NCI-H524 treated with DMSO at 0.1 percent for 48 hours (cell line): ENCODE measurements at places on chromosomes 1 and 21.

DNA sequence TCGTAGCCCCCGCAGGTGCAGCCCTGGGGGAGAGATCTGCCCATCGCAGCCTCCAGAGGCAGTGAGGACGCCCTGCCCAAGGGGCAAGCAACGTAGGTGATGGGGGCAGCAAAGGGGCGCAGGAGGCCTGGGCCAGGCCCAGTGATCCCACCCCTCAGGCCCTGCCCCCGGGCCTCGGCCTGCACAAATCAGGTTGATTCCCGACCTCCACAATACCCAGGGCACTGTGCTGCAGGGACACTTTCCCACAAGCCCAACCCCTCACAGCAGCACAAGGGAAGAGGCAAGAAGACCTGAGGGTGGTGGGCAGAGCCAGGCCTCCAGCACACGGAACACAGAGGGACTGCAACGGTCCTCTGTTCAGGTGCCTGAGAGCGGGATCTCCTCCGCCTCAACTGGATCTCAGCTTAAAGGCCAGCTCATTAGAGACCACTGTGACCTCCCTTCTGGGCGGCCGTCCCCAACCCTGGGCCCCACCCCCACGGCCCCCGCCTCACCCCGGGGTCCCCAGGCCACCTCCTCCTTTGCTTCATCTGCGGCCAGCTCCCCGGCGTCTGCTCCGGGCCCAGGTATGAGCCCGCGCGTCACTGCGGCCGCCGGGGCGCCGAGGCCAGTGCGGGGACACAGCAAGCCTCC lies 812 bp upstream of the ARF1 start:
- DNase-seq = no peak

- DNase-seq = no peak
These were observed 48.8 kb upstream of the RAP1A start for GRCh38 chr1:111570781-111571181.

DNA sequence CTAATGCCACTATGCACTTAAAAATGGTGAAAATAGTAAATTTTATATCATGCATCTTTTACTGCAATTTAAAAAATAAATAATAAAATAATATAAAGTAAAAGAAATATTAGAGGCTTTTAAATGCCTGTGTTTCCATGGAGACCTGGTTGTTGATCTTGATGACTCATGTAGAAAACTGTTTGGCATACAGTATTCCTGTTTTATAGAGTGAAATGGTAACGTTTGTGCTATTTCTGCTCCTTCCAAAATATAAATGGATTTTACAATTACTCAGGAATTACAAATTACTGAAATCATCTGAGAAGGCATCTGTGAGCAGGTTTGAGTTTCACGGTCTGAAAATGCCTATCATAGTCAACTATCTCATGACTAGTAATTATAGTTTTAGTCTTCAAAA lies 98.4 kb upstream of the USP25 start:
- DNase-seq = no peak

DNA sequence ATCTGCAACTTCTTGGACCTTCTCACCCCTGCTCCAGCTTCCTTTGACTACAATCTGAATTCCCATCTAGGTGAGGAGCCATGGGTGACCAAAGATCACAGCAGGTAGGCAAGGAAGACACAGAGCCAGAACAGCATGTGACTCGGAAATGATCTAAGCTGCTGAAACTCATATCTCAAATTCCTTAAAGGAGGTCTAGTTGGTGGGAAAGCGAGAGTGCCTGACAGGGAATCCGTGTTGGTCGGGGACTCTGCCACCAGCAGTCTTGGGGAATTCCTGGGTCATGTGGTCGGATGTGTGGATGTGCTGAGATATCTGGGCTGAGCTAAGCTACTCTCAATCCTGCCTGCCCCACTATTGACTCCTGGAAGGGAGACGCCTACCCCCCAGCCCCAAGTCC lies 3.2 kb upstream of the NUAK2 start:
- DNase-seq = no peak

- DNase-seq = no peak
These were observed 18.3 kb downstream of the RCSD1 start for GRCh38 chr1:167648252-167648849.

DNA sequence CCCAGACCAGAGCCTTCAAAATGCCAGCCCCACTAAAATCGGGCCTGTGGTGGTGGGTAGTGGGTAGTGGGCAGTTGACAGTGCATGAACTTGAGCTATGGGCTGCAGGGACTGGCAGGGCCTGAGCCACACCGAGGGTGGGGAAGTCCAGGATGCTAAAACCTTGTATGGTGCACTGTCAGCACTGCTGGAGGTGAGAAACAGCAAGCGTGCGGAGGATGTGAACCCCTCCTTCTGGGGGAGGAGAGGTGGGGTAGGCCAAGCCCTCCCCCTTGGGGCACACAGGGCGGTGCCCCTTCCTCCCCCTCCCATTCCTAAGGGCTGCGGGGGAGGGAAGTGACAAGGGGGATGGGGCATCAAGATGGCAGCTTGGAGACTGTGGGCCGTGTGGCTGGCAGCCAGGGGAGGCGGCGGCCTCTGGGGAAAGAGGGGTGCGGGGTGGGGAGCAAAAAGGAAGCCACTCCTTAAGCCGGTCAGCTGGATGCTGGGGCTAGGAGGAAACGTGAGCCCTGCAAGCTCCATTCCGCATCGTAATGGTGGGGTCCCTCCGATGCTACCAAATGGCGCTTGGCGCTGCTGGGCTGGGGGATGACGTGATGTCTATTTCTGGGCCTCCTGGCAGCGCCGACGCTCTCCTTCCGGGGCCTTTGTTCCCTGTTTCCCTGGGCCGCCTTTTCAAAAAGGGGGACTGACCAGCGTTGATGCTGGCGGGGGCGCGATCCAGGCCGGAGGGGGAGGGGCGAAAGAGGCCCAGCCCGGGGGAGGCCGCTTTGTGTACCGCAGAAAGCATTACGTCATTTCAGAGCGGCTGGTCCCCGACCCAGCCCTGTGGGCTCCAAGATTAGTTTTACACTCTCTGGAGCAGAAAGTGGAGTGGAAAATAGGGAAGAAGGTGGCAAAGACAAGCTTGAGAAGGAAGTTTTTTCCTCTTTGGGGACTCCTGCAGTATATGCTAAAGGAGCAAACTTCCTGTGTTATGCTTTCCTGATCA lies 809 bp downstream of the SYT11 start:
- DNase-seq = peak; percentile 29
